ENCODE measurements at places on chromosomes 7 and 10.
A peak's percentile ranks its signal among the peaks of the same experiment; 100 is the strongest.

- DNase-seq, result no peak
These were observed 3.7 kb downstream of the IKZF1 start for GRCh38 chr7:50308203-50308531.

GRCh38 chr10:131678171-131678570, 222.6 kb upstream of the PPP2R2D start:
- DNase-seq, result no peak

GRCh38 chr7:123738356-123738755, 10.4 kb downstream of the WASL start:
- no peak for DNase-seq

DNA sequence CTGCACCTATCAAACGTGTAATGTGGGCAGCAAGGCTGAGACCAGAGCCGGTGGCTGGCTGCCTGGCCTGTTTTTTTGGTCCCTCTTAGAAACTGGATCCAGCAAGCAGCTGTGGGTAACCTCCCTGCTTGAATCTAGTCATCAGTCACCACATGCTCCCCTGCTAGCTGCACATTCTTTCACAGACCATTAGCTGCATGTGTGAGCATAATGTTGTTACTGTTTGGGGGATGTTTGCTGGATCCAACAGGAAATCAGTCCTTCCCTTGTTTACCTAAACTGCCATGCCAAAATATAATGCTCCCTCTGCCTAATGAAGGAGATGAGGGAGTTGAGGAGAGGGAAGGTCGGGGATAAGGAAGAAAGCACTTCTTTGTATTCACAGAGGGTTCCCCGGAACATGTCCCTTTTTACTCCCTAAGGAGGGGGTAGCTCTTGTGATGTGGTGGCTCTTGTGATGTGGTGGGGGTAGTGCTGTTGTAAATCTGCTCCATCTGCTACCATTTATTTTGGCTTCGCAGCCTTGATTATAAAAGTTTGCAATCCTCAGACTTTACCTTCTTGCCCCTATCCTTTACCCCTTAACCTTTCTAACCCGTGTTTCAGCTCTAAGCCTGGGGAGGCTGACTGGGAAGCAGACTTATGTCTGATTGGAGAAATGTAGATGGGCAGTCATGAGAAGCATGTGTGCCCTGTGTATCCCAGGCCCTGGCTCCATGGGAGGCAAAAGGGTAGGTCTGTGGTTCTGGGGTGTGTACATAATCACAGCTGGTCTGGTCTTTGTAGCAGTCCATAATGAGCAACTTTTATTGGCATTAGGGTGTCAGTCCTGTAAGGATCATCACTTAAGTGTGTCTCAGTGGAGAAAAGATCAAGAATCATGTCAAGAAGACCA, 20.8 kb downstream of the LOXL4 start:
- peak; percentile 48 for DNase-seq

DNA sequence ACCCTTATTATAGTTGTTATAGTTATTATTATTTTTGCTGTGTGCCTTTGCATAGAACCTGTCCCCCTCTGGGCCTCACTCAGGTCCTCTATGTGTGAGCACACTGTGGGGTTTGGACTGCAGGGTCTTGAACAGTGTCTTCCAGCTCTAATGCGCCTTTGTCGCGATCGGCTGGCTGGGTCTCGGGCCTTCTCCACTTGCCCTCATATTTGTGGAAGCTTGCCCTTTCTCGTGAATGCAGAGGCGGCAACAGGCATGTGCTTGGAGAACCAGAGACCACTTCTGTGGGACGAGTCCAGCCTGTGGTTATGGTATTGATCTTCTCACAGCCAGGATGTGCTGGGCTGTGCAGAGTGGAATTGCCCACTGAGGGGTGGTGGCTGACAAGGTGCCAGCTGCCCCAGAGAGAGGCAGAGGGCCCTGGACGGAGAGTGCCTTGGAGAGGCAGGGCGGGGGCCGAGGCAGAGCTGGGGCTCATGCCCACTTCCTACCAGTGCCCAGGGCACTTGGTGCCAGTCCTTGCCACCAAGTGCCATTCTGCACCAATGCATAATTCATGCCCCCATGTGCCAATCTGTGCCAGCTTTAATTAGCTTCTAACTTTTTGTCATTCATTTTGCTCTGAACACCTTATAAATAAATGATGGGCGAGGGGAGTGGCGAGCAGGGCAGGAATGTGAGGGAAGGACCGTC, 6.8 kb upstream of the CDH23 start:
- DNase-seq, result no peak

- DNase-seq, result no peak
These were observed 625.2 kb upstream of the CELF2 start for GRCh38 chr10:10392511-10392910.

GRCh38 chr10:490891-491571, 198.4 kb downstream of the DIP2C start:
- DNase-seq, result no peak

DNA sequence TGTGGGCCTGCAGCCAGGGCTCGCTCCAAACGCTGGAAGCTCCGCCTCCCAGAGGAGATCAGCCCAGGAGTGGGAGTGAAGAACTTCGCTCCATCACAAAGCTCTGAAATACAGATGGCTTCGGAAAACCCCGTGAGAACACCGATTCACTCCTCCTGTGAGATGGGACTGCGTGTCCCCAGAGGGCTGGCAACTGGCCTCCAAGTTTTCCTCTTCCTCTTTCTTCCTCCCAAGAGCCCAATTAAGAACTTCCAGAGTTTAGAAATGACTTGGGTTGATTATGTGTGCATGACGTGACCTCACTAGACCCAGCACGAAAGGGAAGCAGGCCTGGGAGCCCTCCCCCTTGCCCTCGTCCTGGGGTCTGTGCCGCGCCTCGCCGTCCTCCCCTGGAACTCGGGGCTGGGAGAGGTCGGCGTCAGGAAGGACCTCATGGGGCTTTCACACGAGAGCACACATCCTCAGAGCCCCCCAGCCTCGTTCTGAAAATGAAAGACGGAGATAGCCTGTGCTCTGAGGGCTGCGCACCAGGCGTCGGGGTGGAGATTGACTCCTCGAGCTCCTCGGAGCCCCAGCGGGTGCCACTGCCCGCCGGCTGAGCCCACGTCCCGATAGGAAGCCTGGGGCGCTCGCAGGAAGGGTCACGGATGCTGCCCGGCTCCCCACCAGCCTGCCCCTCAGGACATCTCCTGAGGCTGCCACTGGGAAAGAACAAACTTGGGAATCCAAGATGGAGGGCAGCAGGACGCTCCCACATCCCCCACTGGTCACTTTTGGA, 37.8 kb downstream of the PTPRN2 start:
- DNase-seq, result peak; percentile 77

- peak; percentile 14 for DNase-seq
These were observed 52.2 kb downstream of the GPR158 start for GRCh38 chr10:25226775-25227682.

Measured in right lung (tissue), 10 donors.